ENCODE measurements at places on chromosomes 7 and 10.
A peak's percentile ranks its signal among the peaks of the same experiment; 100 is the strongest.

GRCh38 chr7:71485586-71485985, 353.6 kb downstream of the GALNT17 start:
- no peak for DNase-seq

DNA sequence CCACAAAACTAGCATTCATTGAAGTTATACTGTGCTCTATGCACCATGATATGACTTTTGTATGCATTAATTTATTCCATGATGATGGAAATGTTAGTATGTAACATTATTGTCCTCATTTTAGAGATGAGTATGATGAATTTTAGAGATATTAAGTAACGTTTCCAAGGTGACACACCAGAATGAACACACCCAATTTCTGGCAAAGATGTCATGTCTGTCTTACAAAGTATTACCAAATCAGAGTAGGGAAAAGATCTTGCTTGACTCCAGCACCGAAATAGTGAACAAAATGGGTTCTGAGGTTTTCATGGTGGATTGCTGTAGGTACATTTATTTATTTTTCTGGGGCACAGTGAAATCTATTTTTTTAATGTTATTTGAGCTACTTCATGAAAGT, 33.8 kb upstream of the COL1A2 start:
- DNase-seq, result no peak

- DNase-seq, result no peak
Observed at GRCh38 chr10:71613261-71613777, 106.3 kb downstream of the C10orf105 start.

- no peak for DNase-seq
Observed at GRCh38 chr10:34957531-34957930, 132.6 kb downstream of the CUL2 start.

DNA sequence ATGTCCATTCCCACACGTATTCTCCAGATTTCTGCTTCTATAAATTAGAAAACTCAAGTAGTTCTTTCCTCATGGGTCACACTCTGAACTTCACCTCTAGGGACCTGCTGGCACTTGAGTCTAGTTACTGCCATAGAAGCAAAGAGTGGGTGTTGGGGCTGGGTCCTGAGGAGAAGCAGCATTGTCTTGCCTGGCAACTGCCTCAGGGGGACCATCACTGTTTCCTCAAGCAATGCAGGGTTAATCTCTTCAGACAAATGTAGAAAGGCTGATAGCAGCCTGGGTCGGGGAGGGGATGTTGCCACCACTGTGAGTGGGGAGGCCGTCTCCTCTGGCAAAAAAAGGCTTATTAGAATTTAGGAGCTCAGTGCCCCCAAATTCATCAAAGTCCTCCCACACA, 20.2 kb upstream of the PAPSS2 start:
- no peak for DNase-seq

- no peak for DNase-seq
Observed at GRCh38 chr7:123712619-123713018, 36.2 kb downstream of the WASL start.

GRCh38 chr10:112148331-112148730, 35.2 kb downstream of the GPAM start:
- DNase-seq, result no peak

DNA sequence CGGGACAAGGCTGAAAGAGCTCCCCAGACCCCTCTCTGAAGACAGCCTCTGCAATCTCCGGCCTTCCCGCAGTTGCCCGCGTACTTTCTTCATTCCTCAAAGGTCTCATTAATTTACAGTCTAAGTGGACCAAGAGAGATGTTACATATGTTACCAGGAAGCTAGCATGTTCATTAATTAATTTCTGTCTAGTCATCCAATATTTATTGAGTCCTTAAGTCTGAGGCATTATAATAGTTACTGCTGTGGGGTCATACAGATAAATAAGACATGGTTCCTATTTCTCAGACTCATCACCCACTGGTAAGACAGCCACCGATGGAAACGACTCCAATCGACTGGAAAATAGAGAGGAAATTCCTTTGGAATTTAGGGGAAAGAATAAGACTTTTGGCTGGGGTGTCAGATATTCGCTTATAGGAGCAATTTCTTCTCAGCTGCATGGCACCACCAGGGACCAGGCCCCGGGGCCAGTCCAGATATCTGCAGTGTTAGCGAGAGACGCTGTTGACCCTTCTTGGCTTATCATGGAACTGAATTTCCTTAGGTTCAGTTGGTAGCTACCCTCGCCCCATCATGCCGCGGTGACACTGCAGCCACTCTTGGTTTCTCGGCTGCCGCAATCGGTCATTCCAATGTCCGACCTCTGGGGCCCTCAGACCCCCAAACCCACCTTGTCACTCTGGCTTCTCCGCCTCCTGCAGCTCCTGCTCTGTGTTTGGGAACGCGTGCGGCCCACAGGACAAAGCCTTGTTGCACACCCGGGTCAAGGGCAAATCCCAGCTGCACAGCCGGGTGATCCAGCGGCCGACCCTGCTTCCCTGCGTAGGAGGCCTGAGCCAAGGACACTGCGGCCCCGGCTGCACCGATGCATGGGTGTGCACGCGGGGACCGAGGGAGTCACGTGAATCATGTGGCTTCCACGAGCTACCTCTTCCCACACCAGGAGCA, 383.2 kb downstream of the DNAJB6 start:
- no peak for DNase-seq

DNA sequence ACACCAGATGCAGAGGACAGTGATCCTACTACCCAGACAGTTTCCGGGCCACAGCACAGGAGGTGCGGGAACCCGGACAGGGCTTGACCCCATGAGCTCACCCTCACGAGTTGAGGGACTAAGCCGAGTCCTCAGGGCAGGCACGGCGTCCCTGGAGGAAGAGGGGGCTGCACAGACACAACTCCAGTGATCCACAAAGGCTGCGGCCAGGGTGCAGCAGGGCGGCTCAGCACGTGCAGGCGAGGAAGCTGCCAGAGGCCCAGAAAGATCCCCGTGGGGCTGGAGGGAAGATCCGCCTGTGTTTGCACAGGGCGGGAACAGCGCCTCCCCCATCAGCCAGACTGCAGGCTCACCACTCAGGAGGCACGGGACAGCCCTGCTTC, 45.9 kb upstream of the TMEM72 start:
- no peak for DNase-seq

GRCh38 chr7:128783143-128783861, 7.7 kb upstream of the OPN1SW start:
- no peak for DNase-seq

GRCh38 chr7:20438248-20438647, 107.5 kb downstream of the ITGB8 start:
- no peak for DNase-seq

DNA sequence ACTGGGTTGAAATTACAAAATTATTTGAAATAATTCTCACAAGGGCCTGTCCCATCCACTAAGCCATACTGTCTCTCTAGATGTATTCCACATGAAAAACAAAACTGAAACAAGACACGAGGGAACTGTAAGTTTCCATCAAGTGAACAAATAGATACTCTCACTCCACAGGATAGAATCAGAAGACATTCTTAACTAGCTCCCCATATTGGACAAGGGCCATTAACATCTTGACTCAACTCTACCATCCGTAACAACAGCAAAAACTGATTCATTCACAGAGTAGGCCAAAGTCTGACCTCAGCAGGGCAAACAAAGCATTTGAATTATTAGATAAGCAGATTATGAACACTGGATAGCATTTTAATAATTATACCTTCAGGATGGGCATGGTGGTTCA, 29.1 kb downstream of the UBE2H start:
- DNase-seq, result no peak

GRCh38 chr7:149423449-149424110, 37.3 kb downstream of the ZNF777 start:
- DNase-seq, result no peak

DNA sequence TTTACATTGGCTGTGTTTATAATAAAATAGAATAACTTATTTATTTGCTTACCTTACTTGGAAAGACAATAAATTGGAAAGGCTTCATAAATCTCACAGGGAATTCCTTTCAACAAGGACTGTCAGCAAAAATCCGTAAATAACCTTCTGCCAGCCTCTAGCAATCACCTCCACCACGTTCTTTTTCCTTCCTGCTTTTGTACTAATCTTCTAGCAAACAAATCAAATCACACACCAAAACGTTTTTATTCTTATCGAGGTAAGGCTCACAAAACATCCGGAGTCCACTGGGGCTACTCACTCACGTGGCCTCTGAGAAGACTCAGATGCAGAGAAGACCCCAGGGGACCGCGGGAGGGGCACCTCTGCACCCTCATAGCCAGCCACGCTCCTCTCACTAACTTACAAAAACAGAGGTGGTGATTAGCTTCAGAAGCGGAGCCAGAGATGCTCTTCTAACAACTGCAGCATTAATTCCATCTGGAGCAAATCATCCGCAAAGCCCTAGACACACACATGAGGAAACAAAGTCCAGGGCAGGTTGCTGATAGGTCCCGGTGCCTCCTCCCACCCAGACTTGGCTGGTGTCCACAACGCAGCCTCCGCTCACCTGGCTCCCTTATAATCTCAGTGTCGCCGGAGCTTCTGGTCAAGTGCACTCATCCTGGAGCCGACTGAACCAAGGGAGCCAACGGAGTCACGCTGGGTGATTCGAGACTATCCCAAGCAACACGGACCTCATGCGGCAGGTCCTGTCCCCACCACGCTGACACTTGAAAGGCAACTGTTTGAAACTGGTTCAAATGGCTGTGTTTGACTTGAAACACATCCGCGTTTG, 22.5 kb downstream of the CTBP2 start:
- DNase-seq, result peak; percentile 50

- DNase-seq, result no peak
Observed at GRCh38 chr10:73761781-73762180, 17.6 kb downstream of the SEC24C start.

GRCh38 chr7:76262683-76263402, 39.6 kb upstream of the HSPB1 start:
- no peak for DNase-seq

GRCh38 chr10:96646751-96647166, 59.9 kb upstream of the TM9SF3 start:
- no peak for DNase-seq
